ENCODE measurements at places on chromosomes 12 and 14. TPM values are rescaled to one million over a fixed set of nuclear protein-coding genes. Genes with fewer than 3 reads are reported as not detected.

GRCh38 chr14:91929700-91930099 lies 17.8 kb downstream of the FBLN5 start:
- DNase-seq = no peak

DNA sequence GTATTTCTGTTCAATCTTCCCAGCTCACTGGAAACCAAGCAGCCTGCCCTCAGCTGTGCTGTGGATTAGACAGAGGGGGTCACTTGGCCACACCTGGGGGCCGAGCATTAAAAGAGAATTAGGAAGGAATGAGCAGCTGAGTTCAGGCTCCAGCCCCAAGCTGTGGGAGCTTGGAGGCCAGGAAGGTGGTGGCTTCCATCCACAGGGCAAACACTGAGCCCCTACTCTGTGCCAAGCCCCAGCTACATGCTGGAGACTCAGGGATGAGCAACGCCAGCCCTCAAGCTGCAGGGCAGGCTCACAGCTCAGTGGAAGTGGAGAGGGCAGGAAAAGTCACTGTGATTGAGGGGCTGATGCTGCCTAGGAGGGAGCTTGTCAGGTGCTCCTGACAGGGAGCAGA lies 412.7 kb downstream of the BCL11B start:
- no peak for DNase-seq

CORO1C gene
- total RNA-seq = 361 TPM

- DNase-seq = no peak
These were observed 2.8 kb downstream of the SLC38A2 start for GRCh38 chr12:46369474-46370379.

GRCh38 chr12:84816916-84817695 lies 95.5 kb downstream of the SLC6A15 start:
- DNase-seq = no peak

GRCh38 chr14:97077253-97077653 lies 280.1 kb downstream of the VRK1 start:
- DNase-seq = no peak

Measured in posterior vena cava (tissue), 2 donors.